ENCODE measurements at places on chromosomes 13 and 19. TPM values are rescaled to one million over a fixed set of nuclear protein-coding genes. Genes with fewer than 3 reads are reported as not detected.

The ADPRHL1 gene
- 2.5 TPM for total RNA-seq

The CBARP gene
- 18.8 TPM for total RNA-seq

The OR7D2 gene
- total RNA-seq, result not detected

The ZNF667 gene
- total RNA-seq, result 0.64 TPM

The YJU2 gene
- total RNA-seq, result 14.0 TPM

The ZNF665 gene
- 3.4 TPM for total RNA-seq

The UNC13A gene
- 1.2 TPM for total RNA-seq

The OR4F17 gene
- not detected for total RNA-seq

- DNase-seq, result no peak
These were observed 16.9 kb upstream of the AP1M2 start for GRCh38 chr19:10603873-10604459.

- no peak for DNase-seq
These were observed 77.2 kb upstream of the SLC10A2 start for GRCh38 chr13:103143432-103143831.

- no peak for DNase-seq
These were observed 22.5 kb upstream of the SLC35E1 start for GRCh38 chr19:16594681-16595091.

- DNase-seq, result no peak
These were observed 645.1 kb downstream of the UQCRFS1 start for GRCh38 chr19:28567834-28568233.

GRCh38 chr13:29937841-29938240 is 87.4 kb upstream of the UBL3 start:
- DNase-seq, result no peak

GRCh38 chr19:17996826-17997316 is 11.1 kb upstream of the ARRDC2 start:
- DNase-seq, result peak; percentile 16

GRCh38 chr13:95388420-95389079 is 87.3 kb upstream of the ABCC4 start:
- no peak for DNase-seq

- DNase-seq, result no peak
These were observed 913.1 kb upstream of the SLITRK5 start for GRCh38 chr13:86758116-86758515.

- peak; percentile 30 for DNase-seq
These were observed 32.3 kb downstream of the TSSK6 start for GRCh38 chr19:19482809-19483596.

GRCh38 chr13:72643311-72643989 is 84.0 kb downstream of the MZT1 start:
- peak; percentile 6 for DNase-seq

DNA sequence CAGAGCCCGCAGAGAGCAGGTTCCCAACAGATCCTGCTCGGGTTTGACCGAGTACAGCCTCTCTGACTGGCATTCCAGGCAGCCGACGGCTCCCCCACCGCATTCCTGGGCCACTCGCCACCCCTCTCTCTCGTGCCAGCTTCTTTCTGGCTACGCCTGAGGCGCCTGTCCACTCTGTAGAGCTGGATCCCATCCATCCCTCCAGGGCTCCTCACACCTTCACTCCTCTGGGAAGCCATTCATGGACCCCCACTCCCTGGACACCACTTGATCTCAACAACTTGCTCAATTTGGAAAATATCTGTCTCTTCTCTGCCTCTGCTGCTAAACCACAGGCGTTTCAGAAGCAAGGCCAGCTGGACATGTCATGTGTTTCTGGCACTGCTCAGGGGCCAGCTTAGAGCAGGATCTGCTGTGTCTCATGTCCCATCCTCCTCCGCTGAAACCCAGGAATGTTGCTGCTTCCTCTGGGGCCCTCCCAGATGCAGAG is 30.6 kb upstream of the ATP1A3 start:
- DNase-seq, result peak; percentile 41

GRCh38 chr19:5957170-5957569 is 20.8 kb downstream of the RANBP3 start:
- DNase-seq, result peak; percentile 57
